Stimulated activated CD4-positive, alpha-beta T cell treated with anti-CD3 and anti-CD28 coated beads, Interleukin-1b, Interleukin-23, amount 100 ng/mL, for 24 hours (primary cell): ENCODE measurements at places on chromosomes 12 and 14.

DNA sequence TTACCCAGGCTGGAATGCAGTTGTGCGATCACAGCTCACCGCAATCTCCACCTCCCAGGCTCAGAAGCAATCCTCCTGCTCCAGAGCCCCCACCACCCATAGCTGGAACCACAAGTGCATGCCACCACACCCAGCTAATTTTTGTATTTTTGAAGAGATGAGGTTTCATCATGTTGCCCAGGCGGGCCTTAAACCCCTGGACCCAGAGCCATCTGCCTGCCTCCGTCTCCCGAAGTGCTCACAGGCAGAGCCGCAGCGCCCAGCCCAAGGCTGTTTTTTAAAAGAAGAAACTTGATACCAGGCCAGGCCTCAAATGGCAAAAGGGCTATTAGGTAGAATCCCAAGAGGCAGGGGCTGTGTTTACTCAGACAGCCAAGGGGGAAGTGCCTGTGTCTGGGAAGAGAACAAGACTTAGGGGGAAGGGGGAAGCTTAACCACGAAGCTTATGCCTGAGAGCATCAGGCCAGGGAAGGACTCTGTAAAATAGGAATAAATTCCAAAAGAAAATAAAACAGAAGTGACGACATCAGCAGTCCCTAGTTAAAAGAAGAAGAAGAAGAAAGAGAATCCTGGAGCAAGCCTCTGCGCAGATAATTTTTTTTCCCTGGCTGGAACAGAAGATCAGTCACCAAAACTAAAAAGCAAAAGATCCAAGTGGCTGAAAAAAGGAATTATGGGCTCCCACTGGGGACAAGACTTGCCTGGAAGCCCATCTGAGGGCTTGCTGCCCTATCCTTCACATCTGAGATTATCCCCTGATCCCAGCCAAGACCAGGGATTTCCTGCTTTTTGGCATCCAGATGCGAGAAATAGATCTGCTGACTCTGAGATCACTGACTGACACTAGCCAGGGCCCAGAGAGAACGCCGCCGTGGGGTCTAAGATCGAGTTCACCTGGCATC lies 170.5 kb downstream of the NDUFA12 start:
- DNase-seq, result no peak

- DNase-seq, result no peak
These were observed 220.5 kb downstream of the FOXN3 start for GRCh38 chr14:89196545-89196944.

GRCh38 chr14:104393898-104394381 lies 185.6 kb upstream of the C14orf180 start:
- no peak for DNase-seq

- no peak for DNase-seq
These were observed 205.4 kb downstream of the CALM1 start for GRCh38 chr14:90602088-90602687.

DNA sequence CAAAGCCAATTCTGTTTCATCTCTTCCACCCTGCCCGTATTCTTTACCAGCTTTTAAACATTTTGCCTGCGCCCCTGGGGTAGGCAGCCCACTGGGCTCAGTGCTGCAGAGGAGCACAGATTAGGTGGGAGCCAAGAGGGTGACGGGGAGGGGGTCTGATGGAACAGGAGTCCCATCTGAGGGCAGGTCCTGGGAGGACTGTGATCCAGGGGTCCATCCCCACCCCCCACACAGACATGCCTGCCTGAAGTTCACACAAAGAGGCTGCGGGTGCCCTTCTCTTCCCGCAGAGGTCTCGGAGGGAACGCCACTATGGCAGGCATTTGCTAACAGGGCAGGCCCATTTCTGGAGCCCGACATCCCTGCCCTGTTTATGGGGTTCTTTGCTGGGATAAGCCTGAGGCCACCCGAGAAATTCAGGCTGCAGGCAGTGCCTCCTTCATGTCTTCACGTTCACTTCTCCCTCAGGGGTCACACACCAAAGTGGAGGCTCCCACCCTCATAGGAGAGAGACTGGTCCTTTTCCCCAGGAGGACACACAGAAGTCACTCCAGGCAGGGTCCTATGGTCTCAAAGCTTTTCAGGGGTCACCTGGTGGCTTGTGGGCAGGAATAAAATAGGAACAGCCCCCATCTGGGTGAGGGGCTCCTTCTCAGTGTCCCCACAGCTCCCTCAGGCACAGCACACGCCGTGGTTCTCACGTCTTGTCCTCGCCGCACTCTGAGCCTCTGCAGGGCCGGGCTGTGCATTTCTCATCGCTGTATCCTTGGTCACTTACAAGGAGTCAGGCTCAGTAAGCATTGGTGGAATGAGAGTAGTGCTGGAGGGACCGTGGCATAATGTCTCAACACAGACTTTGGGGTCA lies 12.9 kb downstream of the VASH1 start:
- DNase-seq, result no peak

- no peak for DNase-seq
These were observed 34.9 kb upstream of the RNU6-7 start for GRCh38 chr14:32166924-32167323.

DNA sequence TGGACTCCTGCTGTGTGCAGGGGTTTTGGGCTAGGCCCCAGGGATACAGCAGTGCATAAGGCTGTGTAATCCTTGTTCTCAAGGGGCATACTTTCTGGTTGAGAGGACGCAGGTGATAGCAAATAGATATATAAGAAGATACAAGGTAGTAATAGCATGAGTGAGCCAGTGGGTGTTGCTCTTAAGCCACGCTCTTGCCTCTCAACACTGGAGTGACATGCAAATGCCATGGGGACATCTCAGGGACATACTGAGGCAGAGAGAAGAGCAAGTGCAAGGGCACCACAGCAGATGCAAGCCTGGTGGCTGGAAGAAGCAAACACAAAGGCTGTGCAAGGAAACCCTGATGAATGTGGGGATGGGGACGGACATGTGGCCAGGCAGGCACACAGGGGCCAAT lies 223.3 kb downstream of the CHST11 start:
- no peak for DNase-seq

DNA sequence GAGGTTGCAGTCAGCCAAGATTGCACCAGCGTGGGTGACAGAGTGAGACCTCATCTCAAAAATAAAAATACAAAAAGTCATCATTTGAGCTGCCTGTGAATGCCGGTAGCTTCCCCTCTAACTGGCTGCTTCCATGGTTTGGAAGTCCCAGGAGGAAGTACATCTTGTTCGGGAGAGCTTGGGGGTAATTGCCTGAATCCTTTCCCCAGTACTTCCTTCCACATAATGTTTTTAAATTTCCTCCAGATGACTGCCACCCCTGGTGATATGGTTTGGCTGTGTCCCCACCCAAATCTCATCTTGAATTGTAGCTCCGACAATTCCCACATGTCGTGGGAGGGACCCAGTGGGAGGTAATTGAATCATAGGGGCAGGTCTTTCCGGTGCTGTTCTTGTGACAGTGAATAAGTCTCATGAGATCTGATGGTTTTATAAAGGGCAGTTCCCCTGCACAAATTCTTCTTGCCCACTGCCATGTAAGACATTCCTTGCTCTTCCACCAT lies 87.2 kb downstream of the SPRING1 start:
- no peak for DNase-seq

DNA sequence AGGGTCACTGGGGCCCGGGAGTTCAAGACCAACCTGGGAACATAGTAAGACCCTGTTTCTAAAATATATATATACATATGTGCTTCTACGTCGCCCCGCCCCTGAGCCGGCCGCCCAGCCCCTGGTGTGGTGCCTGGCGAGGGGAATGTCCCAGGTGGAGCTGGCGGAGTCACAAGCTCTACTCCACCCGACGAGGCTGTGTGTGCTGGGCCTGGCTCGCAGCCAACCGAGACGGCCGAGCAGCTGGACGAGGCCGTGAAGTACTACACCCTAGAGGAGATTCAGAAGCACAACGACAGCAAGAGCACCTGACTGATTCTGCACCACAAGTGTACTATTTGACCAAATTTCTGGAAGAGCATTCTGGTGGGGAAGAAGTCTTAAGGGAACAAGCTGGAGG lies 22.1 kb upstream of the ITPK1 start:
- DNase-seq, result no peak

- peak; percentile 29 for DNase-seq
These were observed 376.3 kb upstream of the RGS6 start for GRCh38 chr14:71555654-71556559.
